Activated CD8-positive, alpha-beta memory T cell treated with anti-CD3 and anti-CD28 coated beads for 1 hour (primary cell): ENCODE measurements at places on chromosomes 5 and 9.

DNA sequence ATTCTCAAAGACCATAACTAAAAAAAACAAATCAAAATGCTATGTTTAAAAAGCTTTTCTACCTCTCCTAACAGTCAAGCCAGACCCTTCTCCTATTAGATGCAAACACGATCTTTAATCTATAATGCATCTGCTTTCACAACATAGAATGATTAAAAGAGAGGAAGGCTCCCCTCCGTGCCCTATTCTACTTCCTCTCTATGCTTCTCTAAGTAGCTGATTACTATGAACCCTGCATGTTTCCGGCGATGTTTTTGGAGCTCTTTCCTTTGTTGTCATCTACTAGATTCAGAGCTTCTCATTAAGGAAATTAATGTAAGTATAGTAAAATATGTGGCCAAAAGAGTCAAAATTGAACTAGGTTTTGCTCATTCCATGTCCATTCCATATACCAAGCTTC lies 29.2 kb upstream of the CEP120 start:
- DNase-seq: no peak

DNA sequence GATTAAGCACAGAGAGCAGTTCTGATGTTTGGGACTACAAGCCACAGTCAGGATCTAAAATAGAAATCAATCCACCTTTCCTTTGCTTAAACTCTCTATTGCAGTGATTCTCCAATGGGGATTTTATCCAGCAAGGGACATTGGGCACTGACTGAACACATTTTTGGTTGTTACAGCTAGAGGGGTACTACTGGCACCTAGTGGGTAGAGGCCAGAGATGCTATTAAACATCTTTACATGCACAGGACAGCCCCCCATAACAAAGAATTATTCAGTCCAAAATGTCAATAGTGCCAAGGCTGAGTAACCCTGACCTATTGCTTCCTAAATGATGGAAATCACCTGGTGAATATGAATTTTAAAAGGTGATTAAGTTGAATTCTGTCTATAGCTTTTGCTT lies 12.0 kb downstream of the ZNF622 start:
- no peak for DNase-seq

GRCh38 chr5:153445875-153446579 lies 44.4 kb upstream of the GRIA1 start:
- DNase-seq: no peak

DNA sequence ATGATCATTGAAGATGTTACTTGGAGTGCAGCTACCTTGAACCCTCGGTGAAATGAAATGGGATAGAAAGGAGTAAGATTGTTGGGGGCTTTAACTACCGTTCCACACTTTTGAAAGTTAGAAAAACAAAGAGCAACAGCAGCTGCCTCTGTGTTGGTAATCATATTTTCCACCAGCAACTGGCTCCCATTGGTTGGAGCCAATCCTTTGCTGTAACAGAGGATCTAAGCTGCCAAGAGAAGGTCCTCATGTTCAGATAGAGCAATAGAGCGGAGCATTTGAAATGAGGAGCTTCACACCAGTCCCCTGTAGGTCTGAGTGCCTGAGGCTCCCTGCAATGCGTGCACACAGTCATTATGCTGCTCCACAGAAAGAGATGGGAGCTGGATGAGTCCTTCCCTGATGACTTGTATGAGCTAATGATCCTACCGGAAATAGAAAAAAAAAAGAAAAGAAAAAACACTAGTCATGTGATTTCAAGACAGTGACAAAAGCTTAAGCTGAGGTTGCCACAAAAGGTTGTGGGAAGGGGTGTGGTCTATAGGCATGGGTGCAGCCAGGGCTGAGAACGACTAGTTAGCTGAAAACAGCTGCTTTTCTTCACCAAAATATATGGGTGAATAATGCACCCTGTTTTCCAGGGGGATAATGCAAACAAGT lies 300.7 kb downstream of the MLLT3 start:
- DNase-seq: no peak

DNA sequence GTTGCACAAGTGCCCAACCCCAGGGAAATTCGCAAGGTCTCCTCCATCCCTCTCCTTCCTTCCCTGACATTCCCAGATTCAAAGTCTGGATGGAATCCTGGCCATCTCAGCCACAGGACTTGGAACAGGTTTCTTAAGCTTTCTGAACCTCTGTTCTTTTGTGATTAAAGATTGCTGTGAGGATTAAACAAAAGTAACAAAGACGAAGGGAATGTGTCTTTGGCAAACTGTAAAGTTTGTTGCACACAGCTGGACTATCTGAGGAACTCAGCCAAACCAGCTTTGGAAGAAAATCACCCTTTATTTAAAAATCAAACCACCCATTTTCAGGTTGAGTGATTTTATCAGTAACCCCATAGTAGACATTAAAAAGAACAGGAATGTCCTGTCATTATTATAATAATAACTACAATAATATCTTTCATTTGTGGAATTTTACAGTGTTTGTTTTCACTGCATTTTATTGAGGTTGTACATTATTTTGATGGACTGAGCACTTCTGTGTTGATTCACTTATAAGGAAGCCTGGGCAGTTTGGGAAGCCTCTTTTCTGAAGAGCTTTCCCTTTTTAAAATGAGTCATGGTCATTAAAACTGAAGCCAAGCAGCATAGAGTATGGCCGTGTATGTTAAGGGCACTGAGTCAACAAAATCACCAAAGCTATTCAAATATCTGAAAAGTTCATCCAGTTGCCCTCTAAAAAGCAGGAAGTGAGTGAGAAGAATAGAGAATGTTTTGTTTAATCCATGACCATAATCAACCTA lies 310.2 kb downstream of the AGTPBP1 start:
- DNase-seq: no peak

- DNase-seq: no peak
Measured at GRCh38 chr5:106759581-106759980, 911.2 kb downstream of the EFNA5 start.

DNA sequence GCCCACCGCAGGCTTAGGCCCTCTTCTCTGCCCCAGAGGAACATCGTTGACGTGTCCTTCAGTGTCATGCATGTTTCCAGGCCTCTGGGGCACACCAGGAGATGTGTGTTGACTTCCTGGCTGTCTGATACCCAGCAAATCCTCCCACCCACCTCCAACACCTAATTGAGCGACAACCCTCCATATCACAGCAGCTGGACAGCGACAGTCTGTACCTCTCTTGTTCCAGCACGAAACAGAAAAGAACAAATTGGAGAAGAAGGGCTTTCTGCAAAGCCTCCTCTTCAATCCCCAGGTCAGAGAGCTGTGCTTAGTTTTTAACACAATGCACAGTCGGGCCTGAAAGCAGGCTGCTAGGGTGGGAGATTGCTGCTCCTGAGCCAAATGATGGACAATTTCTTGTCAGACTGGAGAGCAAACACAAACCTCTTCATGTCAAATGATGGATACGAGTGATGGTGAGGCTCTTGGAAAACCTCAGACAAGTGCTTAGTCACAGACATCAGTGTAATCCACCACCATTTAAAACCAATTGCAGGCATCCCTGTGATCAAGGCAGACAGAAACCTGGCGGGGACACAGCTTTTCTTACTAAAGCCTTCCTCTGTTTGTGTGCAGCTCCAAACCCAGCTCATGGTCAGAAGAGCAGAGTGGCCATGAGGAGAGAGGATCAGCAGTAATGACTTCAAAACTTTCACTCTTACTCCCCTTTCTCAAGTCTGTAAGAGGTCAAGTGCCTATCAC lies 110.6 kb downstream of the EBF1 start:
- no peak for DNase-seq

DNA sequence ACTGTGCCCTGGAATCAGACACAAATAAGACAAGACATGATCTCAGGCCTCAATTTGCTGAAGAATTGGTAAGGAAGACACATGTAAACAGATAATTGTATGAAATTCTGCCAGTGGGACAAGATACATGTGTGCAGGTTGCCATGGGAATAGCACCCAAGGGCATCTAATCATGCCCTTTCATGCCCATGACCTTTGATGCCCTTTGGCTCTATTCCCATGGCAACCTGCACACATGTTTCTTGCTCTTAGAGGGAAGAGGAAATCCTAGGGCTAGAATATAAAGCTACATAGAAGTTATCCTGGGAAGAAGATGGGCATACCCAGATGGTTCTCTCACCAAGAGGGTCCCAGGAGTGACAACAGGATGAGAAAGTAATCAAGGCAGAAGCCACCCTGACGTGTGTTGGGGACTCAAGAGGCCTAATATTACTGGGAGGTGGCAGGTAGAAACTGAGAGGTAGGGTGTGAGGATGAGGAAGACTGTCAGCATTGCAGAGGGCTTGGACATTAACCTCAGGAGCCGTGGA lies 34.4 kb downstream of the P4HA2 start:
- no peak for DNase-seq

DNA sequence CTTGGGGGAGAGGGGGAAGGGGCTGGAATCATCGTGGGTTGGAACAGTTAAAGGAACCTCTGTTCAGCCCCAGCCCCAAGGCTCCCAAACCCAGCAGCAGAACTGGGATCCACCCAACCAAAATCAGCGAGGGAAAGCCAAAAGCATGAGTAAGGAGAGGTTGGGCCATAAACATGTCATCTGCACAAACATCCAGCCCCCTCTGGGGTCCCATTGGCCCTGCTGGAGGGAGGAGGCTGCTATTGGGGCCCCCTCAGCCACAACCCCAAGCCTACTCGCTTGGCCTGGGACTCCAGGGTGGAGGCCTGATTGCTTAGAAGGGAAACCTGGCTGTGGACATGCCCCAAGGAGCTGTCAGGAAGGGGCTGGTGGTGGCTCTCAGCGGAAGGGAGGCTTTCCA lies 154.9 kb downstream of the FGF18 start:
- DNase-seq: no peak

DNA sequence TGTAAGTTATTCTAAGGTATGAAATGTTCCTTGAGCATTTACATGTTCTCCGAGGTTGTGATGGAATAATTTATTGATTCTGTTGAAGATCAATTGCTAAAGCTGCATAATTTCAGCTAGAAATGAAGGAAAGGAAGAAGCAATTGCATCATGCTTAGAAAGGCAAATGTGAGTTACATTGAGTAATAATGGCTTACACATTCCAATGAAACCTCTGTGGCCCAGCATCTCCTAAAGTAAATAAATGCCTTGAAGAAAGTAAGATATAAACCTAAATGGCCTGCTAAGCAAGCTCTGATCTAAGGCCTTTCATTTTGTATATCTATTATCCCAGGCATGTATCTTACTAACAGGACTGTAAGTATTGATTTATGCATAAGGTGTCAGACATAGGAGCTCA lies 677.3 kb upstream of the RGMB start:
- DNase-seq: no peak

DNA sequence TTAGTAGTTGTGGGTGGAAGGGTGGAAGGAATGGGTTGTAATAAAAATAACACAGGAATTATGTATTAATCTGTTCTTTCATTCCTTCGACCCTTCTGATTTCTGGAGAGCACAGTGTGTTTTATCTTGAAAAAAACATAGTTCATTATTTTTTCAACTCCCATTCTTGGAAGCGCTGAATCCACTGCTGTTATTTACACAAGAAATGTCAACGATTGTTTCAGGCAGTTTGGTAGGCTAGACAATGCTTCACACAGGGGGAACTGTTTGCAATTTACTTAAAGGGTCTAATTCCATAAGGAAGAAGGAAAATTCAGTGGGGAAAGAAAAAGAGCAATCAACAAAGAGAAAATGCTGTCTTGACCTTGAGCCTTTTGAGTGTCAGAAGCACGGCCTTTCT lies 142.9 kb downstream of the TLE1 start:
- no peak for DNase-seq

DNA sequence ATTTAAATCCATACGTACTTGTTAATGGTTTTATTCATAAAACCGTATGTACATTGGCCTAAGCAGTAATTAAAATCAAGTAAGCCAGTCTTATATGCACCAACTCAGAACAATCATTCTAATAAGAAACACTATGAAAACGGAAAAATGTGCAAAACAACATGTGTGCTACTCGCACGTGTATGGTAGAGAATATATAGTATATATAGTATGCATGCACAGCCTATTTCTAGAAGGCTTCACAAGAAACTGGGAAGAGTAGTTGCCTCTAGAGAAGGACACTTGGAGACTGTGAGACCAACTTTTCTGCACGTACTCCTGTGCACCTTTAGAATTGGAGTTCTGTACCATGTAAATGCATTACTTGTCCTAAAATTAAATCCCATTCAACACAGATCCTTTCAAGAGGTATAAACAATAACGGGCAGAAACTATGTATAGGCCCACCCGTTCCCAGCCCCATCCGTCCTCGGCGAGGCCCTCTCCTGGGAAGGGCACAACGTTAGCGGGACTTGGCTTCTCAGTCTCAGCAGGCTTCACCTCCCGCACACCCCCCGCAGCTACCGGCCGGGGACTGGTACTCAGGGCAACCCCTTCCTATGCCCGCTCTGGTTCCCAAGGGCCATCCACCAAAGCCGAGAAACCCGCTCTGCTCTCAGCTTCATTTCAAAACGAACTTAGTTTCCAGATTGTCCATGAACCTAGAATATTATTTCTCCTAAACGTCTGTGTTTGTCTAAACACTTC lies 2.0 kb downstream of the CDC14B start:
- DNase-seq: no peak

DNA sequence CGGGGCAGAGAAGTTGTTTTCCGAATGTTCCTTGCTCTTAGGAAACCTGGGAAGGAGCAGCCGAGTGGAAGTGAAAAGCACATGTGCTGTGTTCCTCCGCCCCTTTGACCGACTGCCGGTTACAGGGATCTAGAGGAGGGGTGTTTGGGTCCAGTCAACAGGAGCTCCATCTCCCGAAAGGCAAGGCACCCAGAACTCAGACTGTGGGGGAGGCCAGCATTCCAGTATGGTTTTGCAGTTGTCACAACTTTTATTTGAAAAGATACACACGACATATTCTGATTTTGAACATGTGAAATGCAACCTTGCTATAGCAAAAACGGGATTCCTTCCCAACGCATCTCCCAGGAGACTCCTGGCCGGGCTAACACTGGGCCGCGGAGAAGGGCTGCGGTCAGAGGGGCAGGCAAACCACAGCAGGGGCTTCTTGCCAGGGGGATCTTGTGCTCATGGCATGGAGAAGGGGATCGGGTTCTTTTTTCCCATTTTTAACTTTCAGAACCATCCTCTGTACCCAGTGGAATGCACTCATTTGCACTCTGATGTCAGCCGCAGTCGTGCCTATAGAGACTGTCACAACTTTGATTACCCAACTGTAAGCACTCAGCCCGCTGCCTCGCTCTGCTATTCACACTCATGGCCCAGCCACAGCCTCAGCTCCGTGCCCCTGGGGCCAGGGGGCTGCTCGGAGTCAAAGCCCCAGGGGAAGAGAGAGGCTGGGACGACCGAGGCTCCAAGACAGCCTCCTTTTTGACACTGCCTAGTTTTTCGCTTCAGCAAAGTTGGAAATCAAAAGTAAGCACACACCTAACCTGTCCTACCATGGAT lies 3.9 kb downstream of the QRFP start:
- no peak for DNase-seq
